Lung microvascular endothelial cell (primary cell): ENCODE measurements at places on chromosomes 2 and 18. TPM values are rescaled to one million over a fixed set of nuclear protein-coding genes. Genes with fewer than 3 reads are reported as not detected.

GRCh38 chr2:91477731-91478672, 2786.5 kb downstream of the RPIA start:
- peak; percentile 24 for DNase-seq

SERTAD2 gene
- total RNA-seq = 3.3 and 6.2 TPM in 2 replicates

IMMT gene
- 33.7 and 41.2 TPM in 2 replicates for total RNA-seq

GRCh38 chr2:133588144-133588543, 19.9 kb upstream of the NCKAP5 start:
- DNase-seq = no peak

UGT1A7 gene
- not detected in 2 replicates for total RNA-seq

DNA sequence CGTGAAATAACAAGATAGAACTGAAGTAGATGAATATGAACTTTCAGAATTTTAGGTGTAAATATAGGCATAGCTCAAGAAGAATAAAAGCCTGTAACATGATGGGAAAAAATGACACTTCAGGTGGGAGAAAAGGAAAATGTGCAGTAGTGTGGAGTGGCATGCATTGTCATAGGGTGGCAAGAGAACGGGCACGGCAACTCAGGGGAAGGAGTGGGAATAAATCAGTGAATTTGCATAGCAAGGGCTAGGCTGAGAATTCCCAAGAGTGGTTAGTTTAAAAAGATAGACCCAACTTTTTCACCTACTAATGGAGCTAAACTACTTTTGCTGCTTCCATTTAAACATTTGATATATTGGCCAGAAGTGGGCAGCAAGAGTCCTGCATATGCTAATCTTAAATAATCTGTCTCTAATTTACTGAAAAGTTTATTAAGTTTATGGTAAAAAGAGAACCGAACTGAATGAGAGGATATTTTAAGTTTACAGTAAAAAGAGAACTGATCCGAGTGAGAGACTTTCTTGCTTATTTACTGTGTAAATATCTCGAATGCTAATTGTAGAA, 228.1 kb downstream of the CTNNA2 start:
- no peak for DNase-seq

- DNase-seq = no peak
Measured at GRCh38 chr2:232781765-232782164, 5.4 kb upstream of the KCNJ13 start.

DNA sequence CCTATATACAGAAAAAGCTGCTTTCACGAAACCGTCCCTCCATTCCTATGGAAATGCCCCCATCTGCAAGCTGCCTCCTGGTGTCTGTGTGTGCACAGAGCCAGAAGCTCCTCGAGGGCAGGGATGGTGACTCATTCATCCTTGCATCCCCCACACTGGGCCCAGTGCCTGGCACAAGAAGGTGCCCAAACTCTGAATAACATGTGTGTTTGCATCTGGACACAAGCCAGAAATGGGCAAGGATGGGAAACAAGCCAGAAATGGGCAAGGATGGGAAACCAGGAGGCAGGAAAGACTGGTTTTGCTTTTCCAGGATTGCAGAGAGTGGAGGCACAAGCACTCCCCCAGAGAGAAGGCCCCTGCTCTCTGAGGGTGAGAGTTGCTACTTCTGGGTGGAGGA, 313.9 kb downstream of the CELF4 start:
- DNase-seq = no peak

- DNase-seq = no peak
Measured at GRCh38 chr2:52904355-52904891, 863.2 kb upstream of the CHAC2 start.

- no peak for DNase-seq
Measured at GRCh38 chr2:173278794-173279526, 75.7 kb upstream of the CDCA7 start.

DNA sequence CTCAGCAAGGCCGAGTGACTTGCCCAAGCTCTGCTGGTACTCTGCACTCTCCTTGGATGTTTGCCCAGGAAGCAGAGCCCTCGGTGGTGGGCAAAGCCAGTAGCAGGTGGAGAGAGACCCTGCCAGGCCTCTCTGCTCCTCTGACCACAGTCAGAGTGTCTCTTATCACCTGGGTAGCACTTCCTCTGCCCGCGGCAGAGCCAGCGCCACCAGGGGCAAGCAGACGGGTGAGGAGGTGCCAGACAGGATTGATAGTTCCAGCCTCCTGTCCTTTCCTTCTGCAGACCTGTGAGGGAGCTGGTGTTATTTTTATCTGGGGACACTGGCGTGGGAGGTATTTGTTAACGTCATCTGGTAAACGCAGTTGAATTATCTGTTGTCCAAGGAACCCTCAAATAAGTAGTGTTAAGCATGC, 152.9 kb downstream of the SMAD7 start:
- no peak for DNase-seq

- DNase-seq = no peak
Measured at GRCh38 chr2:224731665-224732064, 15.5 kb upstream of the CCDC195 start.

DNA sequence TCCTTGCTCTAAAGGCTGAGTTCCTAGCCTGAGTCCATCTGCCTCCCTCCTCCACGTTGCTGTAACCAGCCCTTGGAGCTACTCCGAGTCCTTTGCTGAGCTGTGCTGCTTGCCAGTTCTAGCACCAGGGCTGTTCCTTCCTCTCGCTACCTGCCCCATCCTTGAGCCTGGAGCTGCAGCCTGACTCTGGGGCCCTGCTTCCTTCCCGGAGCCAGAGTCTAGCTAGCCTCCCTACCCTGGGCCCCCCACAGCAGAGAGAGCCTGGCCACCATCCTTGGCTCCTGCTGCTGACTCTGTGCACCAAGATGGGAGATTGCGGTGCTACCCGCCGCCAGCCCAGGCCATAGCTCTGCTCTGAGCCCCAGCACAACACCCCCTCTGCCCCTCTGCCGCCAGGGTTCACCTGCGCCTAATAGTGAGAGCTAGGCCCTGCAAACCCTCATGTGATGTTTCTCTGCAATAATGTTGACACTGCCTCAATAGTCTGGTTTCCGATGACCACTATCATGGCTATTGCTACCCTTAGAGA, 135.9 kb upstream of the ASB18 start:
- no peak for DNase-seq

- no peak for DNase-seq
Measured at GRCh38 chr18:27206411-27206810, 21.3 kb upstream of the CHST9 start.

DNA sequence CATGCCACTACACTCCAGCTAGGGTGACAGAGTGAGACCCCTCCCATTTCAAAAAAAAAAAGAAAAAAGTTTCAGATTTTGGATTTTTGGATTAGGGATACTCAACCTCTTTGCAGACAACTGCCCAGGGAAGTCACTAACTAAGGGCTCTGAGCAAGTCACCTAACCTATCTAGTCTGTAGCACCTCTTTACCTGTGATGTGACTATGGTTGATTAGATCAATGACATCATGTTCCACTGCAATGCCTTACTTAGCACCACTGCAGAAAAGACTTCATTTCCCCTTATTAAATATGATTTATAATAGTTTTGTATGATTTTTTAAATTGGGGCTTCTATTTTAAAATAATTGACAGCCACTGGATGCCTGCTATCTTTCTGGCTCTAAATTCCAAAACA, 41.2 kb downstream of the CUL3 start:
- no peak for DNase-seq

DNA sequence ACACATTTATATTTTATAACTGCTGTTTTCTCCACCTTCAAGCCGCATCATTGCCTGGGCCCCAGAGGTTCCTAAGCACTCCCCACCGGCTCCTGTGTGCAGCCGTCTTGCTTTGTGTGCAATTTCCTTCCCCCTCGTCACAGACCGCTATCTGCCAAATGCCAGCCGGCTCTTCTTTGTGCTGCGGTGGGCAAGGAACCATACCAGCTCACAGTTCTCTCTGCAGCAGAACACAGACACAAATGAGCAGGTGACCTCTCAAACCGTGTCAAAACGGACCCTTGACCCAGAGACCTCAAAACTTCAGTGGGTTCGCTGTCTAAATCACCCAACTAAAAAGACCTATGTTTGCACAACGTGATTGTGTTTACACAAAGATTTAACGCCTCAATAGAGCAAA, 58.2 kb downstream of the KLF7 start:
- peak; percentile 41 for DNase-seq

HDLBP gene
- total RNA-seq = 591 and 619 TPM in 2 replicates

DNA sequence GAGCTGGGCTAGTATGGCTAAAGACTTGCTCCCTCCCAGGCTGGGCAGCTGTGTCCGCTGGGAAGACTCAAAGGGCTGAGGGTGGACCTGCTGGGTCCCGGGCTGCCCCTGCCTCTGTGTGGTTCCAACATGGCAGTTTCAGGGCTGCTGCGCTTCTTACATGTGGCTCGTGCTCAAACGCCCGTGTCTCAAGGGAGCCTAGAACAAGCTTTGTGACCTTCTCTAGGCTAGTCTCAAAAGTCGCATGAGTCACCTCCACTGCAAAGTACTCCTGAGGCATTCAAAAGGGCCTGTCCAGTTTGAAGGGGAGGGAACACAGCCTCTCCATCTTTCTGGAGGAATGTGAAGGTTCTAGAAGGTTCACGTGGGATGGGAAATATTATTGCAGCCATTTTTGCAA, 44.7 kb upstream of the RAB31 start:
- no peak for DNase-seq

GRCh38 chr2:20524412-20525040, 77.7 kb downstream of the RHOB start:
- DNase-seq = no peak

GRCh38 chr2:113157118-113157896, 16.5 kb upstream of the PSD4 start:
- no peak for DNase-seq

GKN1 gene
- total RNA-seq = not detected in 2 replicates

DNA sequence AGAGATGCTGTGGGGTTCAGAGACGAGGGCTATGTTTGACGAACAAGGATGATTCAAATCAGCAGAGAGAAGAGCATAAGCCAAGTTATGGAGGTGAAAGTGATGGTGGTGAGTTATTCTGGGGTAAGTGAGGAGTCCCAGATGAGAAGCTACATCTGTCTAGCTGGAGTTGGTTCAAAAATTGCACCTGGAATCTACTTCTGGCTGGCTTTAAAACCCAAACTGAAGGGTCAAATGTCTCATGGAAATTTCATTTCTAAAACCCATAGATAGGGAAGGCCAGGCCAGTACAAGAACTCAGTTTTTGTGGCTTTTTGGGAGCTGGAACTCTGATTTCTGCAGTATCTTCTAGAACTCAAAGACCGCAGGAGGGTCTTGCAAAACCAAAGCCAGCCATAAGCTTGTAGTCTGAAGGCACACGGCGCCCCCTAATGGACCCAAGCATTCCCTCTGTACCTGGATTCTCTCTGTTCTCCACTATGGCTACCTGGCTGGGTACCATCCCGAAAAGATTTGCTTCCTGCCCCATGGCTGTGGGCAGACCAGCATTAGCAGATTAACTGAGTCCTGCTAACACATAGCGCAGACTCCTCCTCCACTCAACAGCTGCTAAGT, 229.1 kb upstream of the SLC14A2 start:
- no peak for DNase-seq

- DNase-seq = peak; percentile 96
Measured at GRCh38 chr18:55405893-55406406, 182.0 kb downstream of the TCF4 start.

GRCh38 chr2:86476092-86476491, 34.9 kb downstream of the KDM3A start:
- DNase-seq = no peak

DNA sequence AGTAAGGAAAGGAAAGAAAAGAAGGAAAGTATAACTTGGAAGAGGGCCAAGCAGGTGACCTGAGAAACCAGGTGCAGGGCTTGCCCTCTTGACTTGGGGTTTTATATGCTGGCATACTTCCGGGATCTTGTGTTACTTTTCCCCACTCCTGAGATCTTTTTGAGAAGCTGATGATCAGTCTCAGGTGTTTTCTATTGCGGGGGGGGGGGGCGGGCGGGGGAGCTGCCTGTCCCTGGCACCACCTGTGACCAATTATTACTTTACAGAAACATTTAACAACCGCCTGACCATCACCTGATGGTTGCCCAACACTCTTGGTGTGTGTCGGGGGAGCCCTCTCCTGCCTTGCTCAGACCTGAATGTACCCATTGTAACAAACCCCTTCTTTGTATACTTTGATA, 6.9 kb upstream of the CASP10 start:
- DNase-seq = no peak

BCL2L11 gene
- 8.7 and 29.0 TPM in 2 replicates for total RNA-seq

DNA sequence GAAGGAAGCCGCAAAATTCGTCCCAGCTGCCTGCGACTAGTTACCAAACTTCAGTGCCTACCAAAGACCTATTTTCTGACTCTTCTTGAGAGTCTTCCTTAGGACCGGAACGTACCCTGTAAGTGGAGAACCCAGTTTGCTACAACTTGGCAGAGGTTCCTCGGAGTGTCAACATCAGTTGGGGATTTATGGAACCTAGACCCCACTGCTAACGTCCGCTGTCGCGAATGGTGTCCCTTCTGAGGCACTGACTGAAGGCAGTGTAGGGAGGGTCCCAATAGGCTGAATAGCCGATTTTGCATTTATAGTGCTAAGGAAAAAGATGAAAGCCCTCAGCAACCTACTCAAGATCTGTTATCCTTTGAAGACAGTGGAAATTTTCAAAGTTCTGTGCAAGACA, 568 bp upstream of the STK17B start:
- DNase-seq = no peak

GYPC gene
- 393 and 773 TPM in 2 replicates for total RNA-seq

DNA sequence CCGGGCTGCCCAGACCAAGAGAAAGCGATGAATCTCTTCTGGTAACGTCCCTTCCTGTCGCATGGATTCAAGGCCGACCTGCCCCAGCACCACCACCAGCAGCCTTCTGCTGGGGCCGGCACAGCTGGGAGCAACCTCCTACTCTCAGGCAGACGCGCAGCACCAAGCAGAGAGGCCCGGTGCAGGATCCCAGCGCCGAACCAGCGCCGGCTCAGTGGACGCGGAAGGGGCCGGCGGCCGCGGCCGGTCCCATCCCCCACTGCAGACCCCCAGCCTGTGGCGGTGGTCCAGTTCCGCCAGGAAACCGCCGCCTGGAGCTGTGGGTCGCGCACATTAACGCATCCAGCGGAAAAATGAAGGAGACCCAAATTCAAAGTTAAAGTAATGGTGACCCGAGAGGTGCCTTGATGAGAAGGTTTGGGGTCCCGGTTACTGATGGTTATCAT, 525 bp upstream of the MAL start:
- DNase-seq = no peak

LOXHD1 gene
- not detected in 2 replicates for total RNA-seq

DNA sequence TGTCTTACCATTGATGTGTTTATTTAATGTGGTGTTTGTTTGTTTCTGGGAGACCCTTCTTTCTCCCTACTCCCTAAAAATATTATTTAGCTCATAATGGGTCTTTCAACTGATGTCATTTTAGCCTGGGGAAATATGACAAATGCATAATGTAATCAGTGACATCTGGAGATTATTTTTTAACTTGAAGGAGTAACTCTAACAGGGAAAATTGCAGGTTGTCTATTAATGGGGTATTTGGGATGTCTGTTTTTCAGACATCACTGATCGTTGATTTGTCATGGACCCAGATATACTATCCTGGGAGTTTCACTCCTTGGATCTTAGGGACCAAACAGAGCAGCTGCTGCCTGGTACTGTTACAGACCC, 230.4 kb downstream of the LOXHD1 start:
- no peak for DNase-seq

ITPRID2 gene
- total RNA-seq = 135 and 184 TPM in 2 replicates
